Activated CD4-positive, alpha-beta T cell treated with anti-CD3 and anti-CD28 coated beads, Interleukin-10, Interleukin-2, amounts not matched to agents 100 ng/mL and 50 ng/mL, durations not matched to agents 16 hours and 8 hours (primary cell): ENCODE measurements at places on chromosomes 4 and X.
A peak's percentile ranks its signal among the peaks of the same experiment; 100 is the strongest.

DNA sequence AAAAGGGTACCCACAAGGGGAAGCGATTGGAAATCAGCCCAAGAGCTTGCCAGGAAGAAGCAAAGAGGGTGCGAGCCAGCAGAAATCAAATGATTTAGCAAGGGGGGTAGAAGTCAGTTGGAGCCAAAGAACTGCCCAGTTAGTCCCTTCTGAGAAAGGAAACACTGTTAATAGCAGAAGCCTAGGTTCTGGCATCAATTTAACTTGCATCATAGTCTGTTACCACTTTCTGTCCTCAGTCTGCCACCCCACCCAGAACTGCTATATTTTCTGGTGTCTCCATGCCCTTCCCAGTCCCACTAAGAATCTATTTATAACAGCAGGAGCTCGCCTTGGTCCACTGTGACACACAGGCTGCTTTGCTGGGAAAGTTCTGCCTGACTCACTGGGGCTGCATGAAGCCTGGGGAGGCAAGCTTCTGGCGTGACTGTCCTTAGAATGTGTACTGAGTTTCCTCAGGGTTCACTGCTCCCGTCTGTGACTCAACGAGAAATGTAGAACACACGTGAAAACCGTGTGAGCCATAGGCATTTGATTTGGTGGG is 157.8 kb upstream of the TTC29 start:
- DNase-seq: no peak

DNA sequence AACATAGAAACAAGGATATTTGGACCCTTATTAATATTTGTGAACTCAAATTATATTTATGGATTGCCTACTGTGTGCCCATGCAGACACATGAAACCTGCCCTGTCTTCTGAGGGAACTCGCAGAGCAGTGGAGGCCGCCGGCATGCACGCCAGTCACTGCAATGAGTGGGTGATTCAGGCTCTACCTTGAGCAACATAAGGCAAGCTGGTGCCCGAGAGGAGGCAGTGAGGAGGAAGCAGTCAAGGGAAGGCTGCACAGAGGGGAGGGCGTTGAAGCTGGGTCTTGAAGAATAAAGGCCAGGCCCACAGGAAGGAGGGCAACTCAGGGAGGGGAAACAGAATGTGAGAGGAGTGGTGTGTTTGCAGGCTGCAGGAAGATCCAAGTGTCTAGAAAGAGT is 52.8 kb downstream of the PPEF2 start:
- peak; percentile 65 for DNase-seq

DNA sequence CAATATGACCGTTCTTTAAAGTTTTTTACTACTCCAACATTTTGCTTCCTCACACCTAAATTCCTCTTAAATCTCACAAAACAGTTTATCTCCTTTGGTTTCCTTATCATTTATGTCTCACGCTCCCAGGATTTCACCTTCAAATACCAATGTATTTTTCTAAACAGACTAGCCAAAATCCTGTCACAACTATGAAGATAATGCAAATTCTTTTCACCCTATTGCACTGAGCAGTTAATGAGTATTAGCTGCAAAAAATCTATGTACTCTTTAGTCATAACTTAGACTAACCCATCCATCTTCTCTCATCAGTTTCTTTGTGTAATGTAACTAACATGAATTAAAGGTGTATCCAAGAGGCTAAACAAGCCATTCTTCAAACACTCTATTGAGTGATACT is 151.3 kb downstream of the COMMD8 start:
- DNase-seq: no peak

DNA sequence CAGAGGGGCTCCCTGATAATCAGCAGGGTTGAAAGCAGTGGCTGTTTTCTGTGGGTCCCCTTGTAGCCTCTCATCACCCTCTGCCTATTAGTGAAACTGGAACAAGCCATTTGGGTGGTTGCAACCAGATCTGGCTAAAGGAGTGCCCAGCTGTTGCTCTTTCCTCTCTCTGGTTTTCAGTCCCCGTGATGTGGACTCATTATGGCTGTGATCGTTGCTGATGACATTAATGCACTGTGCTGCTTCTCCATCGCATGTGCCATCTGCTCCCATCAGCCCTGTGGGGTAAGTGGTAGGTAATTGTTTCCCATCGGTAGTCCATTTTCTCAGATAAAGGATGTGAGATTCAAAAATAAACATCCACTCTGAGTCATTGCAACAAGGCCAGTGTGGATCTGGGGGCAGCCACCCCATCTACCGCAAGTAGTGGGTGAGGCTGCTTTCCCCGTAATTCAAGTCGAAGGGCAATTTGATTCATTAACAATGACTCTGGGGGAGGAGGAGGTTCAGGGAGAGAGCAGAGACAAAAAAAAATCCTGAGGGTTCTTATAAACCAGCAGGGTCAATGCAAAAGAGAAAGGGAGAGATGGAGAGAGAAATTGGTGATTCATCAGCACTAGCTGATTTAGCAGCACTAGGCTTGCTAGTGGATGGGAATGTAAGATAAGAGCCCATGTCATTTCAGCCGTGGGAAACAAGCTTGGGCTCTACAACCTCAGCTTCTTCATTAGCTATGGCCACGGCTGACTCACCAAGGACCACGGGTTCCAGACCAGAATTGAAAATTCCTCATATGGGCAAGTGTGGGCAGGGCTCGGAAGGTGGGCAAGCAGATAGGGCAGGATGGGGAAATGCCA is 357.8 kb downstream of the MID1IP1 start:
- no peak for DNase-seq

DNA sequence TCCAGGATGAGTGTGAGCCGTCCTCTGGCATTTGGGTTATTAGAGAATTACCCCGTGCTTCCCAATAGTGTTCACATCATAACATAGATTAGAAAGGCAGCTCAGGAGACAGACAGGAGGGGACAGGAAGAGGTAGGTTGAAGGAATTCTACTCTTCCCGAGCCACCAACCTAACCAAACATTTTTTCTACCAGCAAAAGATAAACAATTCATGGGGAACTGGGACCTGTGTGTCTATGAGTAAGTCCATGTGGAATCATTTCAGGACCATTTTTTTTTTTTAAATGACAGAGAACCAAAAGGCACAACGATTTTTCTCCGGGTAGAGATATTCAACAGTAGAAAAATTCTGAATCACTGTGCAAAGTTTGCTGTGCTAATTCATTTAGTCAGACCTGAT is 174.2 kb upstream of the ETNPPL start:
- DNase-seq: no peak
